Type B pancreatic cell (in vitro differentiated cells): ENCODE measurements at places on chromosomes 3 and 15. TPM values are rescaled to one million over a fixed set of nuclear protein-coding genes. Genes with fewer than 3 reads are reported as not detected.

DNA sequence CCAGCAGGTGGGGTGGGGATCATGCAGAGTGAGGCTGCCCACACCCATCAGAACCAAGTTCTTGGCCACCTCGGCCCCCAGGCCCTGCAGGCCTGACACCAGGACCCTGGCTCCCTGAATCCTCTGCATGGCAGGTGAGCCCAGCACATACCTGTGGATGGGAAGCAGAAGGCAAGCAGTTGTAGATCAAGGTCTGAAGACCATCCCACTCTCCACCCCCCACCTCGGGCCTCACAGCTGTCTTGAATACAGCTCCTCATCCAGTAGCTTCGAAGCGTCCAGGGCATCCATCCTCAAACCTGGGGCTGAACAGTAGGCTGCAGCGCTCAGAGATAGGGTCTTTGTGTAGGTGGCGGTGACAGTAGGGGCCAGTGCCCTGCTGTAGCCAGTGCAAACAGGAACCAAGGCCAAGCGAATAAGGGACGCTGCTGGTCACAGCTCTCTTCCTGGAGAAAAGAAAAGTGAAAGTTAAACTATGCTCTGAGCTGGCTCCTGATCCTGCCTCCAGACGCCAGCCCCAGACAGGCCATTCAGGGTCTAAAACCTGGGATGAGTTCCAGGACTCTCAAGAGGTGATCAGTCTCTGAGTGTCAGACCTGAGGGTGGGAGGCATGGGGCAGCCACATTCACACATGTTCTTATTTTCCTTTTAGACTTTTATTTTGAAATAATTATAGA lies at the start of gene UBA7:
UBA7 (minus strand) TSS at position 457 of the 678 bp plus-strand sequence; CDS start at position 291, 166 bp downstream.
- no peak for DNase-seq

DNA sequence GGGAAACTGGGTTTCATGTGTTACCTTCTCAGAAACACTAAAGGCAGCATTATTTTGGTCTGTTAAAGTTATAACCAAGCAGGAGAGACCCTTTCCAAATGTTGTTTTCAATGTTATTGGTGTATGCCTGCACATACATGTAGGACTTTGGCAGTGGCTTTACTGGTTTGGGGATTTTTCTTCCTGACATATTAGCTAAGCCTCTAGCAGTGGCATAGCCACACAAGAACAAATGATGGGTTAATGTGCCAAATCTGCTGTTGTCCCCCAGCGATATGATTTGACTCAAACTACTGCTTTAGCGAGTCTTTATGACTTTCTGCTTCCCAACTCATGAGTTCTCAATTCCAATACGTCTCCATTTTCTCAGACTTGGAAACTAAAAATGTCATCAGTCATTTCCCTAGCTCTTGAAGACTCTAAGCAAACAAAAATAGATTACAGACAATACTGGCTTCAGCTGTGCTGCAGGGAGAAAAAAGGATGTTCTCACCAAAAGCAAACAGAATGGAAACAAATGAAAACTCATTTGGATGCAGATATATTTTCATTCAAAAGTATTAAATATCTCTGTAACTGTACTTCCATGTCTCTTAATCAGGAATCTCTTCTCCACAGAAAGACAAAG lies 29.6 kb downstream of the TPM1 start:
- DNase-seq: no peak

The HIGD2B gene
- total RNA-seq: not detected in 2 replicates

DNA sequence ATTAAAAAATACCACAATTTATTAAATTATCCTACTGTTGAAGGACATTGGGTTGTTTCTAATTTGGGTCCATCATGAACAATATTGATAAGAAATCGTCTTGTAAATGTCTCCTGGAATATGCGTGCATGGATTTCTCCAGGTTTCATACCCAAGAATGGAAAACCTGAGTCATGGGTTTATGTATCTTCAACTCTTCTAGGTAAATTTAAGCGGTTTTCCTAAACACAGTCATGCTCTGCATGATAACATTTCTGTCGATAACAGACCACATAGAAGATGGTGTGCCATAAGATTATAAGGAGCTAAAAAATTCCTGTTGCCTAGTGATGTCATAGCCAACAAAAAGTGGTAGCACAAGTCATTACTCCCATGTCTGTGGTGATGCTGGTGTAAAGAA lies 39.9 kb upstream of the SCN5A start:
- DNase-seq: no peak

GRCh38 chr15:80176443-80176842 lies 23.6 kb downstream of the FAH start:
- DNase-seq: no peak

DNA sequence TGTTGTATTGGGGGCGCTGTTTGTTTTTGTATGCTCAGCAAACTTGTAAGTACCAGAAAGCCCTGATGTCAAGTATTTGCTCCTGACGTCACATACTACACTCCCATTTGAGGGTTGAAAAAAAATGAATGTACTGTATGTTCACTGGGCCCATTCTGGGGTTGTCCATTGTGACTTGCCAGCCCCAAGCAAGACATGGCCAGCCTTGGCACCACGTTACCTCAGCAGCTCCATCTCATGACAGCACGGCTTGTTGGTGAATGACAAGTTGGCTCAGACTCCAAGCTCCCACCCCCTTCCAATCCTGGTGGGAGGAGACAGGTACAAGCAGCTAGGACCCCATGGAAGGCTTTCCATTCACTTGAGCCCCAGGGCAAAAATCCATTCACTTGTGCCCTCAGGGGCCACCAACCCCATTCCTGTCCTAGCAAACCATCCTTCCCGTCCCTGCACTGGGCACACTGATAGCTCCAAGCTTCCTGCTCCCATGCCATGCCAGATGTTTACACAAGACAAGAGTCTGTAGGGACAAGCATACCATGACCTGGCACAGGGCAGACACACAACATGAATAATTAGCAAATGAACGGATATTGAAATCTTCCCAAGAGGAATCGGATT lies 1.6 kb downstream of the PHGR1 start:
- no peak for DNase-seq

DNA sequence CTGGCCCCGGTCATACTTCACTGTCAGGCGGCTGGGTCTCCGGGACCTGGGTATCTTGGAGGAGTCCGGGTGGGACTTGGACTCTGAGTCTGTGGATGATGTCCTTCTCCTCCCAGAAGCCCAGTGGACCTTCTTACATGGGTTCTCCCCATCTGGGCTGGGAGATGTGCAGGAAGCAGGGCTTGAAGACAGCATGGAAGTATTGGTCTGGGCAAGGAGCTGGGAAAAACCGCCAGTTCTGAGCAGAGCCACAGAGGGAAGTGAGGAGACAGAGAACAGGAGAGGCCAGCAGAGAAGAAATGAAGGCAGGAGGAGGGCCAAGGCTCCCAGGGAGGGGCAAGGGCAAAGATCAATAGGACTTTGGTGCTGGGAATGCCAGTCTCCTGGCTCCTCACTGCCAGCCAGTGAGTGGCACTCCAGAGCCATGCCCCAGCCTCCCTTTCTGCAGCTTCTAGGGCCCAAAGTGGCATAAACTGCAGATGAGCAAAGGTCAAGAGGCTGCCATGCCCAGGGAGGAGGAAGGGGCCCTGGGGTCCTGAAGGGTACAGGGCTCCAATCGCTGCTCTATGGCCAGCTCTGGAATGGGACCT lies at the start of gene PPP1R14D:
PPP1R14D (minus strand) TSS at position 262 of the 590 bp plus-strand sequence; CDS start at position 195, 67 bp downstream.
- DNase-seq: no peak

The LYZL4 gene
- total RNA-seq: 0.36 TPM in 1 of 2 replicates, not detected in the other
